Calu3 (cell line): ENCODE measurements at places on chromosomes 3 and 15.

GRCh38 chr3:27985369-27986035, 255.9 kb upstream of the CMC1 start:
- no peak for DNase-seq

- no peak for DNase-seq
Observed at GRCh38 chr3:11014253-11014652, 21.7 kb downstream of the SLC6A1 start.

GRCh38 chr3:160686955-160687535, 10.1 kb downstream of the ARL14 start:
- DNase-seq, result no peak

DNA sequence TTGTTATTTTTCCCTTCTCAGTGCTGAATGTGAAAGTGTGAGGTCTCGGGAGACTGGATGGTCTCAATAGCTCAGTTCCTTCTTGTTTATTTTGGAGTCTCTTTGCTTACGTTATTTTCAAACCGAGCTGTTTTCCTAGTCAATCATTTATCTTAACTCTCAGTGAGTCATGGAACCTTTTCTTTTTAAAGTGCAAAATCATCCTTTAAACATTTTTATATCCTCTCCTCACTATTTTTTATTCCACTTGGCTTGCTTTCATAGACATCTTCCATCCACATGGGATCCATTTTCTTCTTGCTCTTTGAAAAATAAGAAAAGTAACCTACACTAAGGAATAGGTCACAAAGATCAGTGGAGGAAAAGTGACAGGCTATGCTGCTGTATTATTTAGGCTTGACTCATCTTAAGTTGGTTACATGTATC, 497.8 kb downstream of the NAALADL2 start:
- DNase-seq, result no peak

GRCh38 chr3:49333091-49333490, 6.8 kb downstream of the USP4 start:
- no peak for DNase-seq

GRCh38 chr15:80153900-80154299, 1.1 kb downstream of the FAH start:
- no peak for DNase-seq

GRCh38 chr15:48541341-48542278, 103.9 kb downstream of the FBN1 start:
- no peak for DNase-seq

- DNase-seq, result no peak
Observed at GRCh38 chr3:172687501-172687900, 23.4 kb downstream of the NCEH1 start.

DNA sequence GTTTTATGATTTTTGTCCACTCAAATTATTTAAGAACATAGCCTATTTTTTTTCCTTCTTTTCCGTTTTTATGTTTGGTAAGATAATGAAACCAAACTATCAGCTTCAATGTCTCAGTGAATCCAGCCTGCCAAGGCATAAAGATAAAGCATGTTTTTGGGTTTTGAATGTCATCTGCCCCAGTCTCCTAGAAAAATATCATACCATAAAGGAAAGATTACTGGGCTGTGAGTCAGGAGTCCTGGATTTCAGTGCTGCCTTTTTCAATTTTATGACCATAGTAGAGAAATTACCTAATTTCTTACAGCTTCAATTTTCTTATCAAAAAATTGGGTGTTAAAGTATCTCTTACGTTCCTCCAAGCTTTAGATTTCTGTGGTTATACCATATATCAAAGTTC, 87.5 kb downstream of the GAP43 start:
- no peak for DNase-seq

DNA sequence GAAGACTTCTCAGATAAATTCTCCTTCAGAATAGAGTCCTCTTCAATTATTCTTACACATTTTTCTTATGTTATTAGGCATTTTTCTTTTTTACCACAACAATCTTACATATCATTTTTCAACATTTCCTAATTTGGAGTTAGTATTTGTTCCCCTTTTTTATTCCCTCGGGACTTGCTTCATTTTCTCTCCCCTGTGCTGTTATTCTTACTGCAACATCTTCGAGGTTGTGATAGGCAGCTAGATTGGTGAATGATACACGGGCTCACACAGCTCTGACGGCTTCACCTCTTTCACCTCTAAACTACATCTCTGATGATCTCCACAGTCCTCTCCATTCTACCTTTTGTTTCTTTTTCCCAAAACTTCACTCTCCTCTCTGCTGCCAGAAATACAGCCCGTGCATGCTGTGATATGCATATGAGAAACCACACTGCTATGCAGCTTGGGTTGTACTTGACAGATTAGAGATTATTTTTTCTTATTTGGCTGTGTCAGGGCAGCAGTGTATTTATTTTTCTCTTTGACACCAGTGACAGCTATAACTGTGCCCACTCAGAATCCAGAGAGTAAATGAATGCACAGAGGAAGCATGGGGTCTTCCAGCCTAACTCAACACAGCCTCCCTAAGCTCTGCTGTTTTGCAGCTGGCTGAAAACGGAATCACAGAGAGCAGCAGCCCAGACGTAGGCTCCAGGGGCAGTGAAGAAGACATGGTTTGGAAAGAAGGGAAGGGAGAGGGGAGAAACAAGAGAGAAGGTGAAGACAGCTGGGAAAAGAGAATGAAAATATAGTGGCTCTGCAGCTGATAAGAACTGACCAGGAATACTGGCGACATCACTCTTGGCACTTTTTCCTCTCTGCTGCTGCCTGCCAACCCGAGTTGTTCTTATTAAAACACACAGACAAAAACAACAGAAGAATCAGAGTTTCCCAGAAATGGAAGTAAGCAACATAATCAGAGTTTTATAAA, 61.8 kb downstream of the SLC9A9 start:
- DNase-seq, result no peak
